Cerebellar nuclear complex (tissue), 1 donor: ENCODE measurements at places on chromosomes 4 and X.

DNA sequence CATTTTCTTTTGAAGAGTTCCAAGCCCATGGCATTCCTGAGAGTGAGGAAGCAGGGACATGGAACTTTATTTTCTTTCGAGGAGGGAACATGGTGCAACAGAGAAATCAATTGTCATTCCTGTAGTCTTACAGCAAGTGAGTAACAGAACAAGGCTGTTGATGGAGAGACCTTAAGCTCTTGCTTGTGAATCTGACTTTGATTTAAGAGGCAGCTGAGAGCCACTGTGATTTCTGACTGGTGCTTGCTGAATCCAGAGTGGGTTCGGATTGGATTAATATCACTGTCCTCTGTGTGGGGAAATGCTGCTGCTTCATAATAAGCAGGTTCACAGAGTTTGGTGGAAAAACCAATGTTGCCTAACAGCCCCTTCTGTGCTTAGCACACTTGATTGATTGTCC lies 4.7 kb upstream of the ATP1B4 start:
- DNase-seq = no peak

GRCh38 chr4:78528327-78528726 lies 23.2 kb upstream of the ANXA3 start:
- DNase-seq = no peak

DNA sequence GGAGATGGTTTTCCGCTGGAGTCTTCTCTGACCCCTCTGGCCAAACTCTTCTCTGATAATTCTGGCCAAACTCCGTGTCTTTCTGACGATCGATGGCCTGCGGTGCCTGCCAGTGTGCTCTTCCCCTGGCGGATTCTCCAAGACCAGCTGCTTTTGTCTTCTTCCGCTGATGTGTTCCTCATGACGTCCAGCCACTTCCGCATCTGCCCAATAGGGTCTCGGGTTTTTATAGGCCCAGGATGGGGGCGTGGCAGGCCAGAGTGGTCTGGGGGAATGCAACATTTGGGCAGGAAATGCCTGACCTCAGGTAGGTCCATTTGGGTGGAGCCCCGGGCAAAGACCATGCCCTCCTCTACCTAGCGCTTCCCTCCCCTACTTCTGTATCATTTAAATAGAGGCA lies 1542.1 kb downstream of the STIM2 start:
- no peak for DNase-seq

DNA sequence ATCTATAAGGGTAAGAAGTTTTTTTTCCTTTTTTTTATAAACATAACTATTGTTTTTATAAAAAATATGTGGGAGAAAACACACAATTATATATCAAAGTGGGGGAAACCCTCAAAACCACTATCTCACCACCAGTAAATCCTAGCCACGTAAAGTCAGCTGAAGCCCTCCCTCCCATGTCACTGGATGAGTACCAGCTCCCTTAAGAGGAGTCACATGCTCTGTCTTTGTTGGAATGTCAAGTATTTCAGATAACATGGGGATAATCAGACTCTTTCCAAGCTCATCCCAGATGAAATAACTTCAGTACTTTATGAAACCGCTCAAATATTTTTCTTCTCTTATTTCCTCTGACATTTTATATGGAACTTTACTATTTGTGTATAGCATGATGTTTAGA lies 2.4 kb downstream of the MYOZ2 start:
- DNase-seq = no peak

- DNase-seq = no peak
Observed at GRCh38 chr4:184395451-184395917, 78.9 kb downstream of the IRF2 start.

DNA sequence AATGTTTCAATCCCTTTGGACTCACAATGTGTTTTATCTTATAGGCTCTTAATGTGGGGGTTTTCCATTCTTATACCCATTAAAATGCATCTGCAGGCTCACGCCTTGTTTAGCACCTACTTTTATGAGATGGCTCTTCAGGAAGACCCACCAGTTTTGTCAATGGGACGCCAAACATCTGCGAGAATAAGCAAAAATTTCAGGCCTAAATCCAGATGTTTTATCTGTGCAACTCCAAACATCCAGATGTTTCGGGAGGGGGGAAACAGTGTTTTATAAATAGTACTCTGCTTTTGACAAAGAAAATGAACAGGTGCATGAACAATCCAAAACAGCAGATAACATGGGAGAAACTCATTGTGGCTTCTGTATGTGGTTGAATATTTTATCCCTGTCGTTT lies 342.8 kb downstream of the DHX15 start:
- DNase-seq = no peak

DNA sequence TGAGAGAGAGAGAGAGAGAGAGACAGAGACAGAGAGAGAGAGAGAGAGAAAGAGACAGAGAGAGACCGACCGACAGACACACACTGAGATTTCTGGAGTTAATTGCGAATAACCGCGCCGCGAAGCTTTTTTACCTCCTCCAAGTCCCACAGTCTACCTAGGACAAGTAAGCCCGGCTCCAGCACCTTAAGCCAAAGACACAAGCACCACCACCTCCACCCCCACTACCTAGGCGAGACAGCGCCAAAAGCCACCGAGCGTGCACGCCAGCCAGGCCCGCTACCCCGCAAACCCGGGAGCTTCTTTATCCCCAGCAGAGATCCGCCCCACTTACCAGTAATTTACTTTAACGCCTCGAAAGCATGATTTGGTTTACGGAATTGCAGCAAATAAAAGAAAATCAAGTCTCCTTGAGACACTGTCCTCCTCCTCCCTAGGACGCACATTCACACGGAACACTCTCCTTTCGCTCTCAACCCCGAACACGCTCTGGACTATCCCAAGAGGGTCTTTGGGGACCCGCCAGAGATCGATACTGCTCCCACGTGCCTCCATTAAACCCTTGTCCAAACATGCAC lies 649.6 kb upstream of the DIPK2B start:
- DNase-seq = no peak

- DNase-seq = no peak
Observed at GRCh38 chrX:2526390-2526789, 25.6 kb upstream of the DHRSX start.

- no peak for DNase-seq
Observed at GRCh38 chrX:4028151-4028550, 314.7 kb upstream of the PRKX start.

- DNase-seq = no peak
Observed at GRCh38 chr4:35463251-35463952, 780.9 kb downstream of the ARAP2 start.

DNA sequence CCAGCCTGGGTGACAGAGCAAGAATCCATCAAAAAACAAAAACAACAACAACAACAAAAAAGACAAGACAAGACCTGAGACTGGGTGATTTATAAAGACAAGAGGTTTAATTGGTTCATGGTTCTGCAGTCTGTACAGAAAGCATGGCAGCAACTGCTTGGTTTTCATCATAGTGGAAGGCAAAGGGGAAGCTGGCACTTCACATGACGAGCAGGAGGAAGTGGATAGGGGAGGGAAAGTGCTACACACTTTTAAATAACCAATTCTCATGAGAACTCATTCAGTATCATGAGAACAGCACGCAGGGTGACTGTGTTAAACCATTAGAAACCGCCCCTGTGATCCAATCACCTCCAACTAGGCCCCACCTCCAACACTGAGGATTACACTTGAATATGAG lies 28.4 kb upstream of the SLC10A7 start:
- DNase-seq = no peak

- DNase-seq = no peak
Observed at GRCh38 chr4:2560167-2560566, 23.7 kb downstream of the FAM193A start.

DNA sequence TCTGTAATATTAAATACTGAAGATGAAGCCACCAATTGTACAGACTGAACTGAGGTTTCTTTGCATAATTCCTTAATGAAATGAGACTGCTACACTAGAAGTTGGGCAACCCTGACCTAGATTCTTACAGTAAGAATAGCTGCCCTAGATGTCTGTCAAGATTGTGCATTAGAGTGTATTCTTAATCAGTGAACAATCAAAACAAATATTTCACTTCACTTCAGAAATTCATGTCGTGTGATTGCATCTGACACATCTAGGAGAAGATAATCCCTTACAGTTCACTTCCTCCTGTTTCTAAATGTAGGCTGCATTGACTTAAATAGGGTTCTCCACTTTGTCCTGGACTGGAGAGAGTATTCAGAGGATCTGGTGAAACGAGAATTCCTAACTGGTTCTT lies 283.1 kb downstream of the HNRNPD start:
- DNase-seq = no peak

- DNase-seq = no peak
Observed at GRCh38 chrX:38570396-38570795, 9.1 kb downstream of the TSPAN7 start.

DNA sequence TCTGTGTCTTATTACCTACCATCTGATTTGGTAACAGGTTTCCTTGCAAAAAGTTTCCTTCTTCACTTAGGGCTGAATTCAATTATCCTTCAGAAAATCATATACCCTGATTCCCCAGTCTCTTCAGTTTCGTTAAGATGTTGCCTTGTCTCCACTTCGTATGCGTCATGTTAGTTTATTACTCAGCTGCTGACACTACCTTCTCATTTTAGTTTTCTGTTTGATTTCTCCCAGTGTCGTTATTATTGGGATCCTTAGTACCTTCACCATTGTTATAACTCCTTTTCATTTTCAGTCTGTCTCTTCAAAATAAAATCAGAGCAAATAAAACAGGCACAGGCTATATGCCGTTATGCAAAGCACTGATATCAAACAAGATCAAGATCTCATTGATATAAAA lies 87.5 kb upstream of the RBPJ start:
- no peak for DNase-seq
